IMR-90 (cell line): ENCODE measurements at places on chromosomes 5 and 9. TPM values are rescaled to one million over a fixed set of nuclear protein-coding genes. Genes with fewer than 3 reads are reported as not detected.

GRCh38 chr9:35738186-35738585 is 5.7 kb downstream of the CREB3 start:
- DNase-seq = no peak

GRCh38 chr9:87569008-87569509 is 71.4 kb downstream of the DAPK1 start:
- DNase-seq = no peak

DNA sequence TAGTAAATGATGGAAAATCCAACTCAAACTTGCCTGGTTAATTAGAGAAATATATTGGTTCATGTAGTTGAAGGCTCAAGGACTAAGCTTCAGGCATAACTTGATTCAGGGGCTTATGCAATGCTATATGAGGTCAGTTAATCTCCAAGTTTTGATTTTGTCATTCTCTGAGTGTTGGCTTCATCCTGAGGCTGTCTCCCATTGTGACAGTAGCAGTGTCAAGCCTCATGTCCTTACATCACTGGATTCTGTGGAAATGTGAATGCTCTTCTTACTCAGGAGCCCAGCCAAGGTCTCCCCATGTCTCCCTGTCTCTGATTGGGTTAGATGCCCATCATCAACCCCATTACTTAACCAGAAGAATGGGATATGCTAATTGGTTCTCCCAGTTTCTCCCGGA is 44.4 kb upstream of the SNX2 start:
- DNase-seq = no peak

DNA sequence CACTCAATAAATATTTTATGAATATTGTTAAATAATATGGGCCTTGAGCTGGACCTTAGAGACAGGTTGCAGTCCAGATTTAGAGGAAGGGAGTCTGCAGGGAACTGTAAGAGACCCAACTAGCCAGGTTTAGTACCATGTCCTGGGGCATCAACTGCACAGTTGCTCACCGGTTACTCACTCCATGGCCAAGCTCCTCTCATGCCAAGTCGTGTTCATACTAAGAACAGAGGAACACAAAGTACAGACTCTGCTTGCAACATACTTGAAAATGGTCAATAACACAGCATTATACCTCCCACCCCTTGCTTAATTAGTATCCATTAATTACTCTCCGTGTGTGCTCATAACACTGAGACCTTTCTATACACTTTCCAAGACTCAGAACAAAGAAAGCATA is 317.6 kb upstream of the PIK3R1 start:
- no peak for DNase-seq

CREBRF gene
- polyA plus RNA-seq = 3.0 and 3.2 TPM in 2 replicates

- no peak for DNase-seq
Measured at GRCh38 chr9:101737705-101738565, 512 bp downstream of the GRIN3A start.

IL7R gene
- polyA plus RNA-seq = 39.0 and 40.7 TPM in 2 replicates

OR2Y1 gene
- polyA plus RNA-seq = not detected in 2 replicates
